Hypothalamus (tissue), 51 donors: ENCODE measurements at places on chromosomes 2 and 18.

GRCh38 chr2:239180526-239181073 is 220.2 kb downstream of the HDAC4 start:
- no peak for DNase-seq

GRCh38 chr2:99819766-99820165 is 322.6 kb downstream of the AFF3 start:
- no peak for DNase-seq

- DNase-seq = no peak
Measured at GRCh38 chr2:58046335-58046584, 346 bp upstream of the VRK2 start.

- DNase-seq = no peak
Measured at GRCh38 chr18:36580266-36580665, 248.5 kb downstream of the TPGS2 start.

GRCh38 chr18:4587204-4587603 is 132.1 kb upstream of the DLGAP1 start:
- DNase-seq = no peak

DNA sequence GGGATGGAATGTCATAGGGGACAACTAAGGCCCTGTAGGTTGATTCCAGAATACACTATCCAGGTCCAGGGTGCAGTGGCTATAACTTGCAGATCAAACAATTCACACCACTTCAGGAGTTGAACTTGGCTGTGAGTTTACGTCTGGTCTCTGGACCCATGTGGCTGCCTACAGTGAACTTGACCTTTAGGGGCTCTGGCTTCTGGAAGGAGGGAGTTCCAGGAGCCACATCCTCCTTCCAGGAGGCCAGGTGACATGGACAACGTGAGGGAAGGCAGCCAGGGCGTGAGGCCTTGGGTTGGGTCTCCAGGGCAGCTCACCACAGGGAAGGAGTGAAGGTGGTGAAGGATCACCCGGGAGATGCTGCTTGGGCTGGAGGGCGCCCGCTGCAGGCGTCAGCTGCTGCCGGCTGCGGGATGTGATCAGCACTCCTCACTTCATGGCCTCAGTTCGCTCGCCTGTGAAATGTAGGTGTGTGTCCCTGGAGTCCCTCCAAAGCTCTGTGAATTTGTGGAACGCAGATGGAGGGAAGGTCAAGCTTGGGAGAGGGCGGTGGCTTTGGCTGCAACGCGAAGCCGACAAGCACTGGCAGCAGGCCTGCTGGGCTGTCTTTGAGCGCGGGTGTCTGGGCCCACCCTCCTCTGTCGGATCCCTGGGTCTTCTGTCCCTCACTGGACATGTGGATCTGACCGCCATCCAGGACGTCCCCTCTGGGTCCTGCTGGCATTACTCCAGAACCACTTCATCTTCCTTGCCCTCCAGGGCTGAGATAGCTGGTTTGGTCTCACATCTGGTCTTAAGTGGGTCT is 146.5 kb downstream of the GLI2 start:
- no peak for DNase-seq

GRCh38 chr2:84782717-84783442 is 98.0 kb downstream of the TRABD2A start:
- DNase-seq = no peak

GRCh38 chr2:75186821-75187220 is 12.5 kb downstream of the TACR1 start:
- DNase-seq = no peak

GRCh38 chr18:34871435-34871834 is 161.3 kb downstream of the DTNA start:
- DNase-seq = no peak

DNA sequence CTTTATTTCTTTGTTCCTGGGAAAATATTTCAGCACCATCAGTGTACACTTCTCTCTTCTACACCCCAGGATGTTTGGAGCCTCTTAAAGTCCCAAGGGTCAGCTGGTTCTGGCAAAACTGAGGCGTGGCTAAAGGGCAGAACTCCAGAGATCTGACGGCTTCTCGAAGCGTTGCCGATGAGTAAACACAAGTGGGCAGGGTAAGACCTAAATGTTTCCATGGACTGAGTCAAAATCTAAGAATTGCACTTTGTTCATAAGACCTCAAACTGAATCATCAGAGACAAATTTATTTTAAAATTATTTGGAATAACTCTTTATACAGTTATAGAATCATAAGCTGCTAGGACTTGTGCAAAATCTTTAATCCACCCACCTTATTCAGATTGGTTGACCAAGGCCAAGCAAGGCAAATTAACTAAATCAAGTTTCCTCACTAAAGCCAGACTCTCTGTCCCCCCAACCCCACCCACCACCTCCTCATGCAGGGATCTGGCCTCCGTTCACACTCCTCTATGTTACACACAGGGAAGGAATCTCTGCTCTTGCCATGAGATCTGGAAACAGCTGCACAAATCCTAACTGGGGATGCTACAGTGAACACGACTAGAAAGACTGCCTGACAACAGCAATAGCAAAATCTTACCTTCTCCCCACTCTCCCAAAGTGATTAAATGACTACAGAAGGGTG is 342.6 kb upstream of the KLHL29 start:
- DNase-seq = no peak

- DNase-seq = no peak
Measured at GRCh38 chr2:211436182-211436581, 879.8 kb downstream of the CPS1 start.

GRCh38 chr2:198102856-198103255 is 298.5 kb downstream of the PLCL1 start:
- DNase-seq = no peak

DNA sequence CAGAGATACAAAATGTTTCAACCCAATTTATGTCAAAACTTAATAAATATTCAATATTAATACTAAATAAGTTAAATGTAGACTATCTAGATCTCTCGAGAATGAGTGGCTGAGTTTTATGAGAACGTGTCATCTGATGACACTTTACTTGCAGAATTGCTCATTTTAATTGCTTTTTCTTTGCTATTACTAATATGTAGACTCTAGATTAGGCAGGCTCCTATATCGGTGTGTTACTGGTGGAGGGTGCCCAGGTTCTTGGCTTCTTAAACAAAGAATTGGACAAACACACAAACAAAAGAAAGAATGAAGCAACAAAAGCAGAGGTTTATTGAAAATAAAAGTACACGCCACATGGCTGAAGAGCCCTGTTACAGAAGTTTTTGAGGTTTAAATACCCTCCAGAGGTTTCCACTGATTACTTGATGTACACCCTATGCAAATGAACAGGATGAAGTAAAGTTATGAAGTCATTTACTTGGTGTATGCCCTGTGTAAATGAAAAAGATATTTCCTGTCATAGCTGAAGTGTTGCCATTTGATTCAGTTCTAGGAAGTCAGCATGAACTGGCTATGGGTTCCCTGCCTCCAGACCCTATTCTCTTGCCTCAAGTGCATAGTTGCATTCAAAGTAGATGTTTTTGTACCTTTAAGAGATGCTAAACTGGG is 122.9 kb upstream of the ITGA4 start:
- no peak for DNase-seq

DNA sequence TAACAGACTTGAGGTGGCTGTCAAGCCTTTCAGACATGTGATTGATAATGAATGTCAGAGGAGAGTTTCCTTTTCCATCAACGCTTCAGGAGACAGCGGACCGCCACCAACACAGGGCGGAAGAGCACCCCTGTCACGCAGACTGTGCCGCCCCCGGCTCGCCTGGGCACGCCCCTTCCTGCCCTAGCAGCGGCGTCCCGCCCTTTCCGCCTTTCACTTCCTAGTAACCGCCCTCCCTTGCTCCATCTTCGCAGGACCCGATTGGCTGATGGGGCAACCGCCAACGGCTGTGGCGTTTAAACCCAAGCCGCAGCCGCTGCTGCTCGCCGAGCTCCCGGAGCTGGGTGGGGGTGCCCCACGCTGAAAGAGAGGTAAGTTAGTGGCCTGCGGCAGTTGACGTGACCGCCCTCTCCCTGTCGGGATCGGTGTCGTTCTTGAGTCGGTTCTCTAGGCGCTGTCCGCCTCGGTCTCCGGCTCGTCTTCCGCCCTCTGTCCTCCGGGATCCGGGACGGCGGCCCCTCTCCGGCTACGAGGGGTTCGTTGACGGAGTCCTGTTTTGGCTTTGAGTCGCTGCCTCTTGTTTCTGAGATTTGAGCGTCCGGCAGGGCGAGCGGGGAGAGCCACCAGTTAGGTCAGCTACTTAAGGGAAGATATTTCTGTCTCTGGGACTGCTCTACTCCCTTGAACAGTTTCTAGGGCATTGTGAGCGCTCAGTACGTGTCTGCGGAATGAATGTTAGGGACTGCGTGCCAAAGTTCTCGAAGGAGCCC is at the start of gene SGO2:
Gene SGO2 (plus strand): TSS at position 326 of the 770 bp plus-strand sequence. CDS start 6,769 bp downstream, outside the sequence.
- peak; percentile 89 for DNase-seq

- no peak for DNase-seq
Measured at GRCh38 chr2:150931451-150931850, 330.2 kb downstream of the RBM43 start.

DNA sequence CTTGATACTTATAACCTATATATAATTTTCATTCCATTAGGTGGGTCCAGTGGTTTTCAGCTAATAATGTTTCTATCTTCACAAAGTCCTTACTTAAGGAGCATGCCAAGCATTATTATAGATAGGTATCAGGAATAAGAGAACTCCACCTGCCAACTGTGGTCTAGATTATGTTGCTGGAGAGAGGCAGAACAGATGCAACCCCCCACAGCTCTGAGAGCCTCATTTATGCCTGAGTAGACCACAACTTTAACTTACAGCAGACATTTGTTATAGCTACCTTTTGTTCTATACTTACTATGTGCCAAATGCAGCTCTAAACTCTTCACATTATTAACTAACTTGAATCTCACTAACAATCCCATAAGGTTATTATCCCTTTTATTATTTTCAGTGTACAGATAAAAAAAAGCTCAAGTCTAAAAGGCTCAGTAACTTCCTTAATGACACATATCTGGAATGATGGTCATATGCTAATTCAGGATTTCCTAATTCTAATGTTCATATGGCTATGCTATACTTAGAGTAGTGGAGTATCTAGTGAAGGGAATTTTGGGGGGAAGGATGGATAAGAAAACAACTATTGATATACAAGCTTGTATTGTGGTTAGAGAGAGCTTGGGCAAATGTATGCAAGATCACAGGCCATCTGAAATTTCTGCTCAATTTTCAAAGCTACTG is 119.1 kb upstream of the RND3 start:
- no peak for DNase-seq

GRCh38 chr2:182616471-182617393 is 99.3 kb upstream of the DNAJC10 start:
- DNase-seq = no peak

DNA sequence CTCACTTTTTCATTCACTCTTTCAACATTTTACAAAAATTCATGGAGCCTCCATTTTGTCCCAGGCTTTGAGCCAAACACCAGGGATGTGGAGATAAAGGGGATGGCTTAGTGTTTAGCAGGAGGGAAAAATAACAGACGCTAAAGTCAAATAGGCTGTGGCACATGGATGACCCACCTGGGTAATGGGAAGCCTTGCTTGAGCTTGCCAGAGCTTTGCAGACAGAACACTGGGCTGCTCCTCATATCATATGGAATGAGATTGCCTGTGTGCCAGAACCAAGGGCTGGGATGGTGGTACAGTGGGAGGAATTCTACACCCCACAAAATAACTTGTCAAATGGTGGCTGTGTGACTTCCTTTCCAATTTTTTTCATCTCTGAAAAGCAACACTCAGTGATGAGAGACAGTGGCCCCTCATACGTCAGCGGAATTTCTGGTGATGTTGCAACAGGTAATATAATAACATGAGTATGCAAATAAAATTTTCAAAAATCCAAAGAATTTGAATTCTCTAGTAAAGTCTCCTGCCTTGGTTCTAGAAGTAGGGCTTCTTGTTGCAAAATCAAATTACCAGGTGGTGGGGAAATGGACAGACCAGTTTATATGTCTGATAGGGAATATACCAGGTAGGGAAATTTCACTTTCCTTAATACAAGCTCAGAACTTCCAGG is 252.9 kb downstream of the CLIP4 start:
- DNase-seq = no peak

- no peak for DNase-seq
Measured at GRCh38 chr2:23509596-23510292, 124.8 kb downstream of the KLHL29 start.

GRCh38 chr2:165617741-165618481 is 148.4 kb downstream of the CSRNP3 start:
- no peak for DNase-seq

DNA sequence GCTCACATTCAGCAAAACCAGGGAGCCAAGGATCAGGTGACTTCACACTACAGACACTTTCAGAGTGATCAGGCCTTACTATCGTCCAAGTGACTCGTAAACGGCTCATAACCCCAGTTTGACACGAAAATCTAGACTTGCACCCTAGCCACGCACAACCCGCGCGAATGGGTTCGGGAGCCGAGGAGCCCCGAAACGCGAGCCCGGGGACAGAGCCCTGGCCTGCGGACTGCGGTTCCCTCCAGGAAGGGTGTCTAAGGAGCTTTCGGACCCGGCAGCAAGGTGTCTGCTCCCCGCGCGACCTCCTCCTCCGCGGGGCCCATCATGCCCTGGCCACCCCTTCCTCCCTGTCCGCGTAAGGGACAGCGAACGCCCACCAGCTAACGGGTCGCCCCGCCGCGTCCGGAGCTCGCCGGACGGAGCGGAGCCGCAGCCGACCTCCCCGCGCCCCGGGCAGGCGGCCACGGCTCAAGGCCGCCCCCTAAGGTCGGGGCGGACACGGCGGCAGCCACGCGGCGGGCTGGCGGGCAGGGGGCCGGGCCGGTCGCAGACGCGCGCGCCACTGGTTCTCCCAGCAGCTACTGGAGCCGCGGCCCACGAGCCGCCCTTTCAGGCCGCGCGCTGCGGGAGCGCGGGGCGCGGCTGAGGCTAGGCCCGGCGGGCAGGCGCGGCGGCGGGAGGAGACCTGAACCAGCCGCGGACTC is 575 bp downstream of the ATL2 start:
- peak; percentile 44 for DNase-seq

- no peak for DNase-seq
Measured at GRCh38 chr2:12636837-12637581, 79.7 kb upstream of the TRIB2 start.

GRCh38 chr2:9407363-9407811 is 15.9 kb downstream of the ITGB1BP1 start:
- no peak for DNase-seq

- no peak for DNase-seq
Measured at GRCh38 chr2:193446967-193447366, 1252.2 kb upstream of the TMEFF2 start.
